ENCODE measurements at places on chromosomes 5 and 9.
A peak's percentile ranks its signal among the peaks of the same experiment; 100 is the strongest.

- DNase-seq = no peak
Observed at GRCh38 chr9:76692458-76693129, 71.6 kb upstream of the PCA3 start.

GRCh38 chr9:93058355-93059010 is at the start of gene SUSD3:
SUSD3 (plus strand) TSS chr9:93058701; CDS start chr9:93058743, 42 bp downstream.
- DNase-seq = no peak

GRCh38 chr9:38346811-38347210 is 45.7 kb upstream of the ALDH1B1 start:
- DNase-seq = no peak

DNA sequence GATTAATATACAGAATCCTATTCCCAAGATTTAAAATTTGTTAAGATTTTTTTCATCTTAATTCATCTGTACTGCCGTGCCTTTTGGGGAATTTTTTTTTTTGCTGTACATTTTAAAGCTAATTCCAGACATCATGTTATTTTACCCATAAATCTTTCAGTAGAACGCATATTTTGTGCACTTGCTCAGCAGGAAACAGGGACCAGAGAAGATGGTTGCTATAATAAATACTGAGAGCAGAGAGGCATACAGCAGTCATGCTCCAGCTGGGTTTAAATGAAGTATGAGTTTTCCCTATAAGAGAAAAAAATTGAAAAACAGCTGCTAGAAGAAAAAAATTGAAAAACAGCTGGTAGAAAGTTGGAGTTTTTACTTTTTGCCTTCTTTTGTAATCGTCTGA is 196.9 kb upstream of the PUM3 start:
- DNase-seq = no peak

GRCh38 chr5:50889790-50890189 is 223.4 kb downstream of the PARP8 start:
- DNase-seq = peak; percentile 13

- no peak for DNase-seq
Observed at GRCh38 chr9:93884808-93885207, 70.3 kb downstream of the BARX1 start.

DNA sequence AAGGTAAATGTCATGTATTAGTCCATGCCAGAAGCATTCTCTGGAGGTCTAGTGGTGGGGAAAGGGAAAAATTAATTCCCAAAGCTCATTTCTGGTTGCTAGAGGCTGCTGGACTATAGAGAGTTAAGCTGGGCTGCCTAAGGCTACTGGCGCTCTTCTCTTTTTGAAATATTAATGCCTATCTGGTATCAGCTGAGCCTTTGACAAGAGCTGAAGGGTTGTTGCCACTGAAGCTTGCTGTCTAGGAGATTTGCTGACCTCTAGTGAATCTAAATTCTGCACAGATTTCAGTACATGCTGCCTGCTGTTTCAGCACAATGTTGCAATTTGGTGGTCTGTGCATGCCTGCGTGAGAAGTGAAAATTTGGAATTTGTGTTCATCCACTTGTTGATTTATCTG is 29.1 kb upstream of the PLCXD3 start:
- no peak for DNase-seq

DNA sequence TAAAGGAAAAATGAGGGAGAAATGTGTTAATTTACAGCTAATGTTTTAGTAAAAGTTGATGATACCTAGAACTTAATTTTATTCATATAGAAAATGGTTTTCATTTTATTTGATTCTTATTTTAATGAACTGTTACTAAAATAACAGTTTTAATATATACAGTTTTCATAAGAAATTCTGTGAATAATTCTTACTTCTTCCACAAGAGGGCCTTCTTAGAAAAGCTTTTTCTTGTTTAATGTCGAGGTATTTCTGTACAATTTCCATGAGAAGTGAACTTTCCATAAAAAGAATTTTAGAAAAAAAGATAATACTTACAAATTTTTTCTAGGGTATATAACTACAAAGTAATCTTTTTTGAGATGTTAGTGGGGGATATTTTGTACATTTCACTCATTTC is 73.9 kb downstream of the KLF9 start:
- DNase-seq = no peak

DNA sequence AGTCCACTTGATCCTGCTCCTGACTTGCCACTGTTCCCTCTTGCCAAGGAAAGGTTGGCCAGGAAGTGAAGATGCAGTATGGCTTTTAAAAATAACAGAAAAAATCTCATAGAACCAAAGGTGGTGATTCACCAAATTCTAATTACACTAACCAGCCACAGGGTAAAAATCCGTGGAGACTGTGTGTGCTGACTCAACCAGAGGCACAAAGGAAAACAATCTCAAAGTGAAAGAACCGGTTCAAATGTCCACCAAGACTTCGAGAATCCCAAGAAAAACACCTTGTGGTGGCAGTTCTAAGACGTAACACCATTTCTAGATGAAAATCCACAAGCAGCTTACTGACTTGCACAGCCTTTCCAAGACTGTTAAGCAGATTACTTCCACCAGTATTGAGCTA is 279.1 kb downstream of the TLE1 start:
- DNase-seq = no peak
